ENCODE measurements at places on chromosomes 3 and 15.

DNA sequence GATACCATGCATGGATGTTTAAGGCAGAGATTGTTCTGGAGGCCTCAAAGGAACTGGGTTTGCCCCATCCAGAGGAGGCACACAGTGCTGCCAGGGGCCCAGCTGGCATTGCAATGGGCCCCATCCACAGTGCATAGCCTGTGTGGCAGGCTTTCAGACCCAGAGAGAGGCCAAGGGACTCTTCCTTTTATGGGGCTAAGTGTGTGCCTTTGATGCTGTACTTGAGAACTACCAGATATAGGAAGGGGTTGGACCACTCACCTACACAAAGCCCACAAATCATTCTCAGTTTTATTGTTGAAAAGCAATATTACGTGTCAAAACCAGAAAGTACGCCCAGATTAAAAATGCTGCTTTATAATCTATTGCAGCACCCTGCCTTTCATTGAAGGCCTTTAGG is 134.9 kb downstream of the EPHB1 start:
- DNase-seq: no peak

- no peak for DNase-seq
Measured at GRCh38 chr3:86056962-86057361, 934.0 kb downstream of the VGLL3 start.

- DNase-seq: no peak
Measured at GRCh38 chr3:127702151-127702578, 29.4 kb downstream of the ABTB1 start.

GRCh38 chr3:39226106-39226741 is 33.8 kb upstream of the XIRP1 start:
- DNase-seq: no peak

GRCh38 chr3:7205535-7205934 is 344.6 kb downstream of the GRM7 start:
- DNase-seq: no peak

GRCh38 chr15:57031082-57031481 is 112.6 kb downstream of the TCF12 start:
- no peak for DNase-seq

Measured in DMS153 (cell line).